ENCODE measurements at places on chromosomes 6 and 20.
A peak's percentile ranks its signal among the peaks of the same experiment; 100 is the strongest.

- DNase-seq = no peak
These were observed 75.7 kb upstream of the FOXP4 start for GRCh38 chr6:41470331-41471063.

DNA sequence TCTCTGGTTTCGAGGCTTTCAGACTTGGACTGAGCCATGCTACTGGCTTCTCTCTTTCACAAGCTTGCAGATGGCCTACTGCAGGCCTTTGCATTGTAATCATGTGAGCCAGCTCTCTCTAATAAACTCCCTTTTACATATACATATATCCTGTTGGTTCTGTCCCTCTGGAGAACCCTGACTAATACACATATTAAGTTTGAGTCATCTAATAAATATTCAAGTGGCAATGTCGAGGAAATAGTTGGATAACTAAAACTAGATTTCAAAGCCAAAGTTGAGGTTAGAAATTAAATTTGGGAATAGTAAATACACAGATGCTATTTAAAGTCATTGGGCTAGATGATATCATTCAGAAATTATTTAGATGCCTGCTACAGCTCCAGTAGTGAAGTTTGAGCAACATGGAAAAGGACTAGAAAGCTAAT lies 1343.4 kb downstream of the GRIK2 start:
- no peak for DNase-seq

DNA sequence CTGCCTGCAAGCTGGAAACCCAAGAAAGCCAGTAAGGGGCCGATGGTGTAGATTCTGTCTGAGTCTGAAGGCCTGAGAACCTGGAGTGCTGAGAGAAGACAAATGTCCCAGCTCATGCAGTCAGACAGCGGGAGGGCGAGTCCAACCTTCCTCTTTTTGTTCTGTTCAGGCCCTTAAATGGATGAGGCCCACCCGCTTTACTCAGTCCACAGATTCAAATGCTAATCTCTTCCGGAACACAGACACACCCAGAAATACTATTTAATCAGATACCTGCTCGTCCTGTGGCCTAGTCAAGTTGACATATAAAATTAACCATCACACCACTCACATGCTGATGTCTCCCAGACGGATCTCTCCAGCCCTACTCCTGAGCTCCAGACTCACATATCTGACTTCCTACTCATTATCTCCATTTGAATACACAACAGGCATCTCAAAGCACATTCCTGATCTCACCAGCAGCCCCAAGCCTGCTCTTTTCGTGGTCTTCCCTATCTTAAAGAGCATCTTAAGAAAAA lies 26.7 kb upstream of the SRC start:
- no peak for DNase-seq

GRCh38 chr6:151627689-151628444 lies 134.1 kb downstream of the CCDC170 start:
- peak; percentile 34 for DNase-seq
